ENCODE measurements at places on chromosomes 3 and 15.

DNA sequence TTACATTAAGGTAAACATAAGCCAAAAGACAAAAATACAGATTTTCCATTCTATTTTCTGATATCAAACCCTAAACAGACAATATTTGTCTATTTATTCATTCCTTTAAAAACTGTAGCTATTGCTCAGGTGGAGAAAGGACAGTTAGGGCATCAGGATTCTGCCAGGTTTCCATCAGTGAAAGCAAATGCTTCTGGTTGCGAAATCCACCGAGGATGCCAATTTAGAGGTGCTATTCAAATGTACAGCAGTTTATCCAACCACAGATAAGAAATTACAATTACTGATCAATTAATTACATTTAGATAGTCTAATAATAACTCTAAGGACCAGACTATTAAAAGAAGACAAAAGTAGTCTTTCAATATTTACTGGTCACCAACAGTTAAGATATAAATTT lies 3.9 kb downstream of the TOMM70 start:
- DNase-seq = no peak

GRCh38 chr15:101210058-101210457 lies 41.8 kb downstream of the CHSY1 start:
- no peak for DNase-seq

GRCh38 chr3:65313666-65314065 lies 625.9 kb upstream of the ADAMTS9 start:
- DNase-seq = no peak

DNA sequence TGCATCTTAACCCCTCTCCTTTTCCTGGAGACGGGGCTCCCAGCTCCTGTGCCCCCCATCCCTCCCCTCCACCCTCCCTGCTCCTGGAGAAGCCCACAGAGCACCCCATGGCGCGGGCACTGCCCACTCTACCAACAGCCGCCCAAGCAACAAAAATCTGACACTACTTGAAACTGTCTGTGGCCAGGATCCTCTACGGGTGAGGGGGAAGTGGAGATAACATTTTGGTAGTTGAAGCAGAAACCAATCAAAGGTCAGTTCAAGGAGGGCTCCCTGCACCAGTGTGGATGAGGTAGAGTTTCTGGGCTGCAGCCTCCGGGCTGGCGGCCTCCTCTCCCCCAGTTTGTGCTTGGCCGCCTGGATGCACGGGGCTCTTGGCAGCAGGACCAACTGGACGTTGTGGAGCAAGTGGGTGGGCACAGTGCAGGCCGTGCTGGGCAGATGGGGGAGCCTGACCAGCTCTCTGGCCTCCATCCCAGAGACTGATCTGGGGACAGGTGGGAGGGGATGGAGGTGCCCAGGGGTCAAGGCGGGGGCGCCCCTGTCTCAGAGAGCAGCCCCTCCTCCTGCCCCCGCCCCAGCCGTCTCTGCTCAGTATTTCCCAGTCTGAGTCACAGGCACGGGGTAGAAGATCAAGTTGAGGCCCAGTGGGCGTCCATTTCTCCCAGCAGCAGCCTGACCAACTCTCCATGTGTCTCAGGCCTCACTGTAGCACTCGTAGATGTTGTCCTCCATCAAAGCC lies 12.8 kb downstream of the H1-8 start:
- no peak for DNase-seq

DNA sequence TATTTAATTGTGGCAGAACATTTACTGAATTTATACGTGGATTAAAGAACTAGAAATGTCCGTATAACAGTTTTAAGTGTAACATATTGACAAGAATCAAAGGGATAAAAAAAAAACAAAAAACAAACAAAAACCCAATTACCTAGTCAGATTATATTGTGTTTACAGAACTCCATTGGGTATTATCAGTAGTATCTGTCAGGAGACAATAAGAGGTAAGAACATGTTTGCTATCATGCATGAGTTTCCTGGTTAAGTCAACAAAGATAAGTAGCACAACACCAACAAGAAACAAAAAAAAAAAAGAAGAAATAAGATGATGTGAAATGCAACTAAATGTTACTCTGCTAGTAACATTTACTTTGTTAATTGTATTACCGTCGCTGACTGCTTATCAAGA lies 570.6 kb downstream of the ZBBX start:
- no peak for DNase-seq

DNA sequence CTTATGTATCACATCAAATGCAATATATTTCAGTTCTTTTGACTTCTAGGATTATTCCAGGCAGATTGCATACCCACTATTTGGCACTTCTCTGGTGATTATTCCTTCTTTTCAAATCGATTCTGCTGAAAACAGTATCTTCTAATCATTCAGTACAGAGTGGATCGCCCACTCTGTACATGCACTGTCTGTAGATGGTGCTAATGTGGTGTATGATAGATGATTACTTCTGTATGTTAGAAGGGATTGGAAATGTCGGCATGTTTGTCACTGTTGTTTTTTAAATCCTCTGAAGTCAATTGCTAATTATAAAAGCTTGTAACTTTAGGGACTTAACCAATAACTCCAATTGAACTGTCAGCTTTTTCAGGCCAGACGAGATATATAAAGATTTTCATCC lies 642.5 kb downstream of the GRM7 start:
- DNase-seq = no peak

DNA sequence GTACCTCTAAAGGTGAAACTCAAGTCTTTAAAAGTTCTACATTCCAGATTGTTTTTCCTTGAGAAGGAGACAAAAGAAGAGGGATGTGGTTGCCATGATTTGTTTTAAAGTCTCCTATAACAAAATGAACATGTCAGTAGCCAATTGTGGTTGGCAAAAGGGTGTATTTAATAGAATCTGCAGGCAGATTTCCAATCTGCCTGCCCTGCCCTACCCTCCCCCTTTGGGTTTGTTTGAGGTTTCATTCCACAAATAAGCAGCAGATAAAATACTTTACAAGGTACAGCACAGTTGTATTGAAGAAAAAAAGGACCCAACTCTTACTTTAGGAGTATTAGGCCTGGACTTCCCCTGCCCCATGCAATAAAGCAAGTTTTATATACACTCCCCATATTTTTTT lies 59.5 kb downstream of the MLH1 start:
- no peak for DNase-seq

- DNase-seq = no peak
Observed at GRCh38 chr3:146892041-146892440, 286.9 kb upstream of the PLSCR5 start.

DNA sequence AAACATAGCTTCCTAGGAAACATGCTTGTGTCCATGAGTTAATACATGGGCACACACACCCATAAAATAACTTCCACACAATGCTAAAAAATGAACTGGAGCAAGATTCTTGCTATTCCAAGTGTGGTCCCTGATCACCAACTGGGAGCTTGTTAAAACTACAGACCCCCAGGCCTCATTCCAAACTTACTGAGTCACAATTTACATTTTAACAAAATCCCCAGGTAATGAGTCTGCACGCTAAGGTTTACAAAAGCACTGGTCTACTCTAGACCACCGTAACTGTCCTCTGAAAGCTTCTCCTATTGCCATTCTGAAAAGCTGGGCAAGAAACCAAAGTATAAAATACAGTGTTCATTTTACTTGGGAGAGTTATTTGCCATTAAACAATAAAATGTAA lies 45.4 kb downstream of the IGF2BP2 start:
- no peak for DNase-seq

DNA sequence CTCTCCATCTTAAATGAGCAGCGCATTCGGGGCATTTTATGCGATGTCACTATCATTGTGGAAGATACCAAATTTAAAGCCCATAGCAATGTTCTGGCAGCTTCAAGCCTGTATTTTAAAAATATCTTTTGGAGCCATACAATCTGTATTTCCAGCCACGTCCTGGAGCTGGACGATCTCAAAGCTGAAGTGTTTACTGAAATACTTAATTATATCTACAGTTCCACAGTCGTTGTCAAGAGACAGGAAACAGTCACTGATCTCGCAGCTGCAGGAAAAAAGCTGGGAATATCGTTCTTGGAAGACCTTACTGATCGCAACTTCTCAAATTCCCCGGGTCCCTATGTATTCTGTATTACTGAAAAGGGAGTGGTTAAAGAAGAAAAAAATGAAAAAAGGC lies 44.4 kb upstream of the RASA2 start:
- no peak for DNase-seq

- no peak for DNase-seq
Observed at GRCh38 chr15:62569460-62570404, 404.6 kb upstream of the C2CD4B start.

DNA sequence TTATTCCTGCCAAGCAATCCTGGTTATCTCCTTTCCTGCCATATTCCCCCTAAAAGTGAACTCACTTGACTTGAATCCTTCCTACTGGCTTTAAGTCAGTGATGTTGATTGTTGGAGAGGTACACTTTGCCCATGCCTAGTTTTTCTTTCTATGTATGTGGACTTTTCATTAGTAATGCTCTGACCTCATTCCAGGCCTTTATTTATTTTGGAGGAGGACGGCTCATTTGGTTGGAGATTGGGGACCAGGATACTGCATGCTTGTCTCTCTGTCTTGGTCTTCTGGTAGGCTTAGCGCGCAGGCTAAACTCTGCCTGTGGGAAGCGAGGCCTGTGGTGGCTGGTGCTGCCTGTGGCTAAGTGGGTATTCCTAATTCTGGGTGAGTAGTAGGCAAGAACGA lies 29.1 kb upstream of the MTMR10 start:
- no peak for DNase-seq

- DNase-seq = no peak
Observed at GRCh38 chr3:123084738-123085237, 18.0 kb downstream of the PDIA5 start.

GRCh38 chr3:178003756-178004155 lies 532.5 kb upstream of the KCNMB2 start:
- no peak for DNase-seq

GRCh38 chr15:97991972-97992541 lies 31.6 kb downstream of the ARRDC4 start:
- DNase-seq = no peak

GRCh38 chr3:49785565-49786356 lies 581 bp downstream of the IP6K1 start:
- DNase-seq = no peak

DNA sequence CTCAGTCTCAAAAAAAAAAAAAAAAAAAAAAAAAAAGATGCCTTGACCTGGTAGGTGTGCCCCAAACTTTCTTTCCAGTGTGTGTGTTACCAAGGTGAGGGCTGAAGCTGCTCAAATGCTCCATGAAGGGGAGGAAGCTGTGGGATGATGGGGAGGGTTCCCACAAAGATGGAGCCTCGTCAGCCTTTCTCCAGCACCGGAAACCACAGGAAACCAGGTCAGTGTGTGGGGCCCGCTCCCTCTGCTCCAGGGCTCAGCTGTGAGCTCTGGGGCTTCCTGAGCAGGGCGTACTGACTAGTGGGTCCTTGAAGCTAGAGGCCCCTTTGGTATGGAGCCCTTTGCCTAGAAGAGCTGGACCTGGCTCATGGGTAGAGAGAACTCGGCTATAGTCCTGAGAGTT lies 681 bp upstream of the IL17RE start:
- DNase-seq = peak; percentile 43

DNA sequence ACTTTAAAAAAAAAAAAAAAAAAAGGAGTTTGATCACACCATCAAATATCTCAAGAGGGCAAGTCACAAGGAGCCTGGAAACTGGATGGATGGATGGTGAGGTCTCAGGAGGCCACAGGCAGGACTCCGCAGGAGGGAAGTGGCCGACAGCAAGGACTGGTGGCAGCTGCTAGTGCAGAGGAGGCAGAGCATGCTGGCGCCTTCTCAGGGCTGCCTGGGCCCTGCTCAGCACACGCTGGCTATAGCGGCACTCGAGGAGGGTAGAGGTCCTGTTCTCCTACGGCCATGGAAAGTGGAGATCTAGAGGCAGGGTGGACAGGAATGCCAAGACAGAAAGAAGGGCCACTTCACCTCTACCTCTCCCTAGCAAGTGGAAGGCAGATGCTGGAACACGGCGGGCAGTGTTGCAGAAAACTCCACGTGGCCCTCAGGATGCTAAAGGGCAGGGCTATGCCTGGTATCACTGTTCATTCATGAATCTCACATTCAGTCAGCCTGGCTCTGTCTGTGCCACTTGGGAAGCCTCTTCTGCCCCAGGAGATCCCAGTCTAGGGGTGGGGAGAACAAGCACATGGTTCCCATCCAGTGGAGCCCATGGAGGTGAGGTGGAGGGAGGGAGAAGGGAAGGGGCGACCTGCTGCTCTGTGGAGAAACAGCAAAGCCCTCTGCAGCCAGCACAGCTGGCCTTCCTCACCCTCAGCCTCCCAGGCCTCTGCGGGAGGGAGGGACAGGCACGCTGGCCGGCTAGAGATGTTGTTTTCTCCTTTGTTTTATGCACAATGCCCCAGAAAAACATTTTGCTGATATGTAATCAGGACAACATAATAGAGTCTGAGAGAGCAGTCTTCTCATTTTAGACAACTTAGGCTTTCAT lies 71.0 kb downstream of the OXNAD1 start:
- no peak for DNase-seq

GRCh38 chr15:88397506-88397905 lies 69.7 kb downstream of the MRPL46 start:
- DNase-seq = no peak

DNA sequence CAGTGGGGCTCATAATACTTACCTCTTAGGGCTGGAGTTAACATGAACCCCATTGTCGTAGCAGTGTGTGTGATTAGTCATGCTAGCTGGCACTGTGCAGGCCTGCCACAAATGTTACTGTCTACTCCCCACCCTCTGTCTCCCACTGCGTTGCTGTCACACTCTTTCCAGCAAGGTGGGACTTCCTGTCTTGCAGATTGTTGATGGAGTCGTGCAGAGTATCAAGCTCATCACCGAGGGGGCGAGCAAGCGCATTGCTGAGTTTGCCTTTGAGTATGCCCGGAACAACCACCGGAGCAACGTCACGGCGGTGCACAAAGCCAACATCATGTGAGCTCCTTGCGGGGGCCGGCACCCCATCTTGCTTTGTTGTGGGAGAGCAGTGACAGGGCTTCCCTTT lies 12.9 kb downstream of the IDH3A start:
- DNase-seq = no peak

- DNase-seq = no peak
Observed at GRCh38 chr3:72213296-72214065, 428.5 kb upstream of the PROK2 start.

- no peak for DNase-seq
Observed at GRCh38 chr3:12643010-12643380, 20.9 kb downstream of the RAF1 start.

DNA sequence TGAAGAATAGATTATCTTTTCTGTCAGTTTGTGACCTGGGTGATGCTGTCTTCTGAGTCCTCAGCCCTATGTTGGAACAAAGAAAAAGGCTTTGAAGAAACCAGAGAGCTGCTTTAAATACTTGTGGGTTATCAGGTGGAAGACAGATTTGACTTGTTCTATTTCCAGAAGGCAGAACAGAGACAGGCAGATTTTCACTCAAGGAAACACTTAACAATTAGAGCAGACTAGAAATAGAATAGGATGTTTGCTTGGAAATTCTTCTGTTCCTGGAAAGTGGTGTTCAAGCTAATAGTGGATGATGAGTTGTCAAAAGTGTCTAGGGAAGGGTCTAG lies 219.4 kb downstream of the UBE2E2 start:
- DNase-seq = no peak

DNA sequence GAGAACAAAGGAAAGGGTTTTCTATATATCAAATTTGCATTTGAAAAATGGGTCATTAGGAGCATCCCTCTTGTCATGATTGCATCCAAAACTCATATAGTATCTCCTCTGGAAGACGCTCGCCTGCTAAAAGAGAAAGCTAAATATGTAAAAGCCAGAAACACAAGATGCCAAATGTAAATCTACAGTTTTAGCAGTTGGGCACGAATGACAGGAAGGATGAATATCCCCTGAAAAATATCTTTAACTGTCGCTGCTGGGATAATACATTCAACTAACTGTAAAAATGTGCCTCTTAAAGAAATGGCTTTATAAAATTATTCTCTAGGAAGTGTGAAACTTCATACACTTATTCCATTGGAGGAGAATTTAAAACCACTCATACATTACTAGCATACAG lies 101.7 kb downstream of the DCLK3 start:
- DNase-seq = no peak

- no peak for DNase-seq
Observed at GRCh38 chr15:82789491-82789890, 16.4 kb downstream of the FSD2 start.
